ENCODE measurements at places on chromosomes 1 and 21.

DNA sequence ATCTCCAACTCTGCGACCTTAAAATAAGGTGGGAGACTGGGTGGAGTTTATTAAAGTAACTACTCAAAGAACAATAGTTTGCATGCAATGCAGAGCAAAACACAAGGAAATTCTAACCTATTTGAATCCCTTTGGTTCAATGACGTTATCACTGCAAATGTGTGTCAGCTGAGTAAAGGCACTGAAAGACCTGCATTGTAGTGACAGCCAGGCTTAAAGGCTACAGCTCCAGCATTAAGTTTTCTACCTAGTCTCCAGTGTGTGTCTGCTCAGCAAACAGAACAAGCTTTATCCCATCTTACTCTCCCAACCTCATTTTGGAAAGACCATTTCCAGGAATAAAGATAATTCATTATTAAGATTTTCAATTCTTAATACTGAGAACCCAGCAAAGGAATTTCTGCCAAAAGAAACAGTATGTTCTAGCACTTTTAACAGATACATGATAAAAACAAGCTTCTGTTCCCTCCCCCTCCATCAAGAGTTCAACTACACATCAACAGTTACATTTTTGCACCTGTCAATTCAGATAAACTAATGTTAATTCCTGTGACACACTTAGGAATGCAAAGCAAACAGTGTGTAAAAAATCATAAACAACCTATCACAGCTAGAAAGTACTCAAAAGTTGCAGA lies 14.2 kb downstream of the PTP4A2 start:
- DNase-seq: no peak

DNA sequence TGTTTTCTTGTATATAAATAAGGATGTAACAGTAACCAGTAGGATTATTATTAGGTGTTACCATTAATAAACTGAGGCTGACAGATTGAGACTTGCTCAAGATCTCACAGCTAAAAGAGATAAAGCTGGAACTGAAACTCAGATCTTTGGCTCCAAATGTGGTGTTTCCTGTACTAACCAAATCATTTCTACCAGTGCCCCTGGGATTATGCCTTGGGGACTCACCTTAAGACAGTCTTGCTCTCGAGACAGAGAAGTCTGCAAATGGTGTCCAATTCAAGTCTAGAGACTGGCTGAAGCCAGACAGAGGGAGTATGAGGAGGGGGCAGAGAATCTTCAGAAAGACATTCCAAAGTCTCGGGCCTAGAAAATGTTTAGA lies 593 bp upstream of the CD53 start:
- DNase-seq: no peak

GRCh38 chr1:46277658-46278373 lies 25.6 kb downstream of the LRRC41 start:
- DNase-seq: no peak

- DNase-seq: peak; percentile 91
Measured at GRCh38 chr1:101236516-101237228, at the start of gene S1PR1. TSS of gene S1PR1 (plus strand) at chr1:101237019. CDS start at chr1:101238985, 1,966 bp downstream.

- DNase-seq: no peak
Measured at GRCh38 chr21:45989355-45990048, 7.9 kb downstream of the COL6A1 start.

DNA sequence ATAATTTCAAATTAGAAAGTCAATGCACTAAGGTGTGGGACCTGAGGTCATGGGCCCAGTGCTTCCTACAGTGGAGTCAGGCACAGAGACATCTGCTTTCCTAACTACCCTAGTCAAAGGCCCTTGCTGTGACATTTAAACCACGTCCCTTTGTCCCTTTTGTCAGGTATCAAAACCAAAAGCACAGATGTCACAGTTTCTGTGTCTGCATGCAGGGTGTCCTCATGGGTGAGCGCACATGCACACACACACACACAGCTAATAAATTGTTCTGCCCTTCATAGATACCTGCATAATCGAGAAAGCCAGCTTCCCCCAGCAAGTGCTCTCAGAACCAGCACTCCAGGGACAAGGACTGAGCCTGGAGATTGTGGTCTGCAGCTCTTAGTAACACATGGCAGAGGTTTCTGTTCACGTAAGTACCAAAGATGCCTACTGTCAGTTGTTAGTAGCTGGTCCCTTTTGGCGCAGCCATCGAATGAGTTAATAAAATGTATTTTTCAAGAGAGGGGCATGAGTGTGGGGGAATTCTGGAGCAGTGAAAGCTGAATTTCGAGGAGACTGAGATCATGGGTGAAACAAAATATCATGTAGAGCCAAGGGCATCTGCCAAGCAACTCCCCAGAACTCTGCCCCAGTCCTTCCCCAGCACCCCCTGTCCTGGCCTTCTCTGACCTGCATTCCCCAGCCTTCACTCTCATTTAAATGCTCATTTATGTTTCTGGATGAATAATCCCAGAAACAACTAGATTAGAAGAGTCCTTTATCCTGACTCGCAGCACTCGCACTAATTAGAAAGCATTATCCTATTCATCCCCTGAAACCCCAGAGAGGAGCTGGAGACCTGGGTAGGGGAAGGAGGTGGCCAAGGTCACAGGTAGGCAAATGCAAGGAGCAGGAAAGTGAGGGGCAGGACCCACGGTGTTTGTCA lies 25.5 kb downstream of the TNR start:
- no peak for DNase-seq
